ENCODE measurements at places on chromosomes 5 and 9.

GRCh38 chr5:139725073-139725830, 70.4 kb upstream of the PSD2 start:
- DNase-seq, result no peak

- DNase-seq, result no peak
Measured at GRCh38 chr9:126647585-126648411, 34.1 kb downstream of the LMX1B start.

DNA sequence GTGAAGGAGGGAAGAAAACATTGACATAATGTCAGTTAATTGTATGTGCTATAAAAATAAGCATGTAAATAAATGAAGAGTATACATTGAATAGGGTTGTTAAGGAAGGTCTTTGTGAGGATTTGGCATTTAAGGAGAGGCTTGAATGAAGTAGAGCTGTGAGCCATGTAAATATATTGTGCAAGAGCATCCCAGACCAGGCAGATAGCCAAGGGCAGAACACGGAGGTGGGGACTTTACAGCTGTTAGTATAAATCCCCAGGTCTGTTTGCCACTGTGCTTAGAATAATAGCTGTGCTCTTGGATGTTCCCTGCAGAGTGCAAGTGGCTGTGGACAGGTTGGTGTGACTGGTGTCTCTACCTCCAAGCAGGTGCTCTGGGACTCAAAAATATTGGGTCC, 211.7 kb downstream of the LRRC70 start:
- DNase-seq, result no peak

- DNase-seq, result no peak
Measured at GRCh38 chr5:119302916-119303897, 52.6 kb upstream of the TNFAIP8 start.

- no peak for DNase-seq
Measured at GRCh38 chr9:124343533-124344290, 71.5 kb downstream of the PSMB7 start.

- DNase-seq, result no peak
Measured at GRCh38 chr9:96620832-96621269, 1.2 kb upstream of the CDC14B start.

DNA sequence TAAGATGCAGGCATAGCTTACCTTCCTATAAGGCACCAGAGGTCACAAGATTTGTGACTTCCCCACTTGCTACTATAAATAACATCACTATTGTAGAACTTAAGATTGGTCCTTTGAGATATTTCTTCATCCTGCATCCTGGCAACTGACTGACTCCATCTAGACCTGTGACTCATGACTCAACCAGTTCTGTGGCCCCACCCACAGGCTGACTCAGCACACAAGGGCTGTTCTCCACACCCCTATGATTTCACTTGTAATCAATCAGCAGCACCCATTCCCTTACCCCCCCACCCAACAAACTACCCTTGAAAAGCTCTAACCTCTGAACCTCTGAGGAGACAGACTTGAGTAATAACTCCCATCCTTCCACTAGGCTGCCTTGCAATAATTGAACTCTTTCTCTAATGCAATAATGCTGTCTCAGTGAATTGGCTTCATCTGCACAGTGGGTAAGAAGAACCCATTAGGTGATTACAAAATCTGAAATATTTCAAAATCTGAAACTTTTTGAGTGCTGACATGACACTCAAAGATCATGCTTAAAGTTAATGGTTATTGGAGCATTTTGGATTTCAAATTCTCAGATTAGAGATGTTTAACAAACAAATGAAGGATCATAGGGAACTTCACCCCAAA, 296.7 kb downstream of the ARL15 start:
- no peak for DNase-seq

GRCh38 chr9:12737871-12738270, 36.9 kb upstream of the LURAP1L start:
- no peak for DNase-seq

- DNase-seq, result no peak
Measured at GRCh38 chr5:16819522-16820167, 116.4 kb downstream of the MYO10 start.

DNA sequence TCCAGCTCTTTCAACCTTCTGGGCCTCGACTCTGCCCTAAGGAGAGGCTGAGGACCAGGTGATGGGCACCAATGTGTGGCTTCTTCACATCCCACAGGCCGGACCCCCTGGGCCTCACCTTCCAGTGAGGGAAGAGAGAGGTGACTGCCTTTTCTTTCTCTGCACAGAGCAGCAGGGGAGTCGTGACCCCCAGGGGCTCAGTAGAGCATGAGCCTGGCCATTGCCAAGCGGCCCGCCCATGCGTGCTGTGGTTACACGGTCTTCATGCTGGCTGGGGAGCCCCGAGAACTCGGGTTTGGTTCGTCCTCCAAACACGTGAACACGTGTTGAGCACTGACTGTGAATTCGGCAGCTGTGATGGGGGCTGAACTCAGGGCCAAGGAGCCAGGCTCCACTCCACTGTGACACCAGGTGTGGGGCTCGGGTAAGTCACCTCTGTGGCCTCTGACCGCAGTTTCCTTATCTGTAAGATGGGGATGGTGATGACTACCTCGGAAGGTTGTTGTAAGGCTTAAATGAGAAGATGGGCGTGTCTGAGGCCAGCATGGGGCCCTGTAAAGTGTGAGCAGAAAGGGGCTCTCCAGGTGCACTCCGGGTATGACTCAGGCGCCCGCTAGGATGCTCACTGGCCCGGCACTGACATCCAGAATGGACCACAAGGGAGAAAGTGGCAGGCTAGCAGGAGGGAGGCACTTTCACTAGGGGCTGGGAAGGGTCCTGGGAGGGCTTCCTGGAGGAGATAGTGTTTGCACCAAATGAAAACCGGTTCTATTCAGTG, 13.4 kb upstream of the GRHPR start:
- DNase-seq, result no peak

DNA sequence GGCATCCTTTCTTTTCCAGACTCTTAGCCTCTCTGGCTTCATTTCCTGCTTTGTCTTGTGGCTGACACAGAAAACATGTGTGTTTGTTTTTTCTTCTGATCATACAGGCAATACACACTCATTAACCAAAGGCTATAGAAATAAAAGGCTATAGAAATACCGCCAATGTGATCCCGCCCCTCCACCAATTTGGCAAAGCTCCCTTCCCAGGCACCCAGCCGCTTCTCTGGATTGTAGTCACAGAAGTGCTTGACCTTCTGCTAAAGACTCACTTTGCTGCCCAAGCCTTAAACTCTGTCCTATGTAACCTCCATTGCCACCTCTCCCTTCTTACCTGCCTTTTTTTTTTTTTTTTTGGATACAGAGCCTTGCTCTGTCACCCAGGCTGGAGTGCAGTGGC, 5.3 kb downstream of the TXNDC15 start:
- DNase-seq, result no peak

DNA sequence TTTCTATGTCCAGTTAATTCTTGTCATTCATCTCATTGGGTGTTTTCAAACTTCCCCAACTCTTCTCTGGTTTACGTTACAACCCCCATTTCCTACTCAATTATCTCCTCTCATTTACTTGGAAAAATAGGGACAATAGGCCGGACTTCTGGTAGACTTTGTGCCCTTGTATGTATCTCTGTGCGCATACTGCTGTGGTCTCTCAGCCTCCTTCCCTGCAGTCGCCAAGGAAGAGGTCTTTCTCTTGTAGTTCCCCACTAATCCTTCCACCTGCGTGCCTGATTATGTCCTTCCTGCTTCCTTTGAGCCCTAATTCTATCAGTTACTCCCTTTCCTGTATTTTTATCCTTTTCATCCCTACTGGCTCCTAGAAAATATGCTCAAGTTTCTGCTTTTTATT, 176.3 kb downstream of the GDNF start:
- DNase-seq, result no peak

GRCh38 chr5:87340716-87341115, 72.0 kb downstream of the CCNH start:
- no peak for DNase-seq

DNA sequence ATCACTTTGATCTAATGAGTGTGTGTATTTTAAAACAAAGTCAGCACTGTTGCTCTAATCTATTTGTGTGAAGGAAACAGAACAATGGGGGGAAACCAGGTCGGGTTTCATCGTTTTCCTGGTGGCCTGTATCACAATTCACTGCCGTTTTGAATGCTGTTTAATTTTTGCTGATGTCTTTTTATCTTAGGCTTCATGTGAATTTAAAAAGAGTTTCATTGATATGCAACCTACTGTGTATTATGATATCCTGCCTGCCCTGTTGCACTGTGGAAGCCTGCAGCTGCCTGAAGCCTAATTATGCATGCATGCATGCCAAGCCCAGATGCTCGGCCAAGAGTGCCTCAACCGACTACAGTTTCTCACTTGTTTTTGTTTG, 307.5 kb downstream of the ZNF608 start:
- no peak for DNase-seq

DNA sequence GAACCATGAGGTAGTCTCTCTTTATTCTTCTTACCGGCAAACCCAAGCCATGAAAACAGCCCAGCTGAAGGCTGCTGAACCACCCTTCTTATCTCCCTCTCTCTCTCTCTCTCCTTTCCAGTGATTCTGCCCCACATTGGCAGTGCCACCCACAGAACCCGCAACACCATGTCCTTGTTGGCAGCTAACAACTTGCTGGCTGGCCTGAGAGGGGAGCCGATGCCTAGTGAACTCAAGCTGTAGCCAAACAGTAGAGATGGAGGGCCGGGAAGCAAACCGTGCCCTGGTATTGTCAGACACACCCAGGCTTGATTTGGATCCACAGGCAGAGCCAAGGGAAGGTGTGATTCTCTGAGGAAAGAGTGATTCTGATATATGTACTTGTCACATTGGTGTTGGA, 14.0 kb downstream of the GRHPR start:
- DNase-seq, result no peak

- DNase-seq, result no peak
Measured at GRCh38 chr9:124511891-124512805, 4.9 kb upstream of the NR5A1 start.

DNA sequence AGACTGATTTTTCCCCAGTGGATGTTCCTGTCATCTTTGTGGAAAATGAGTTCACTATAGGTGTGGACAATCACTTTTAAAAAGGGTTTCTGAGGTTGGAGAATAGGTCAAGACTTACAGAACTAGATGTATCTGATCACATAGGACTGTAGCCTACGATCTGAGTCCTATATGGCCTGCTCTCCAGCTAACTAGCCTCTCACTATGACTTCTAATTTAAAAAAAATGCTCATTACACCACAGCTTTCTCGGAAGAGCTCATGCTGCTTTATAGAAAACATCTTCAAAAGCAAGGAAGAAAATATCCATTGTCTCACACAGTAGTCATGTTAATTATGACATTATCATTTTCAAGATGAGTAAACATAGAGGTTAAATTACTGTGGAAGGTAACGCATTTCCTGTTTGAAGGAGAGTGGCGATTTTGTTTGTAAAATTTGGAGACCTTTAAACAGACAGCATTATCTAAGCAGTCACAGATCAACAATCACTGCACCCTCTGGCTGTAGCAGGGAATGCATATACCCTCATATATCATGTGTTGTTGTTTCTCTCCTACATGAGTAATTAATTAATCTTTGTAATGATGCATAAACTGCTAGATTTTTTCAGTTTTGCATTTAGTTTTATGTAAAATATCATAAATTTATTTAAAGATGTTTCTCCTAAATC, 573.7 kb downstream of the GABRG2 start:
- DNase-seq, result no peak

DNA sequence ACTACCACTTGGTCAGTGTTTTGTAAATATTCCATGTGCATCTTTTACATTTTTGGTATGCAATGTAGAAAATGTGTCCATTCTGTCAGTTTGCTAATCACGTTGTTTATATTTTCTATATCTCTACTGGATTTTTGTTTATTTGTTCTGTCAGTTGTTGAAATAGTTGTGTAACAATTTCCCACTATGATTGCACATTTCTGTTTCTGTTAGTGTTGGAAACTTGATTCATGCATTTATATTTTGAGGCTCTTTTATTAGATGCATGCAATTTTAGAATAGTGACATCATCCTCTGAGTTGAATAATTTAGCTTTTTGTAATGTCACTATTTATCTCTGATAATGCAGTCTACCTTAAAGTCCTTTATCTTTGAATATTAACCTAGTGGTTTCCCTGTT, 25.8 kb upstream of the LECT2 start:
- no peak for DNase-seq

GRCh38 chr5:141783005-141783946, 94.9 kb downstream of the PCDH1 start:
- no peak for DNase-seq

DNA sequence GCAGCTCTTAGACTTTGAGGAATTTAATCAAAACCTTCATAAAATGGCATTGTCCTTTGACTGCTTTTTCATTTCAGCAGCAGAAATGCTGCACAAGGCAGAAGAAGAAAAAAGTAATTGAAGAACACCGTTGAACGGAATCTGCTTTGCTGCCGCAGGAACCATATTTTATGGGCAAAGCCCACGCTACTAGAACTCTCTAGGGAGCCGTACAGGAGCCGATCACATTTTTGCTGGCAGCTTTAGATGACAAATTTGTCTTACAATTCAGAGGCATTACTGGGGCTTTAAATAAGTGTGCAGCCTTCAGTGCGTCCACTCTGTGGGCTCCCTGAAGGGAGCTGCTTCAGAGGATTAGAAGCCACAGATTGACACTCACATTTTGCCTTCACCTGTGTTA, 5.4 kb downstream of the CFAP90 start:
- DNase-seq, result no peak

- no peak for DNase-seq
Measured at GRCh38 chr9:87531370-87532295, 34.0 kb downstream of the DAPK1 start.

DNA sequence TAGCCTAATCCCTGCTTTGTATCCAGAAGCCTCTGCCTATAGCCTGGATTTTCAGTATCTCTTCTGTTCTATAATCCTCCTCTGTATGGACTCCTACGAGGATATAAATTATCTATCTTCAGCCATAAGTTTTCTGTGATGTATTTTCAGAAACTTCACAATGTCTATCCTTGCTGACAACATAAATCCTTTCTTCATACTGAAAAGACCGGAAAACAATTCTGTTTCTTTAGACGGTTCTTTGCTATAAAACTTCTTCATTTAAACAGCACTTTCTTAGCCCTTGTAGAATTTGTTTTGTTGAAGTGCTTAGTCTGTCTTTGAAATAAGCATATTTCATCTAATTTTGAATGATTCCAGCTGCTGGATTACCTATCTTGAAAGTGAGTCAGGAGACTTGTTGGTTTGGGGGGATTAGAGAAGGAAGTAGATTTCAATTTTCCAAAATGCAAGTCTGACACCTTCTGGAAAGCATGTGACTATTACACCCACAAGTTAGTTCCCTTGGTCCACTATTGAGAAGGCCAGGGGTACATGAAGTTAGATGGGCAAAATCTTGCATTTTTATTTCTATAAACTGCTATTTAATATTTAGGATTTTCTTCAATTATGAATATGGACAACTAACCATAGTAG, 96.3 kb upstream of the RANBP3L start:
- DNase-seq, result no peak

DNA sequence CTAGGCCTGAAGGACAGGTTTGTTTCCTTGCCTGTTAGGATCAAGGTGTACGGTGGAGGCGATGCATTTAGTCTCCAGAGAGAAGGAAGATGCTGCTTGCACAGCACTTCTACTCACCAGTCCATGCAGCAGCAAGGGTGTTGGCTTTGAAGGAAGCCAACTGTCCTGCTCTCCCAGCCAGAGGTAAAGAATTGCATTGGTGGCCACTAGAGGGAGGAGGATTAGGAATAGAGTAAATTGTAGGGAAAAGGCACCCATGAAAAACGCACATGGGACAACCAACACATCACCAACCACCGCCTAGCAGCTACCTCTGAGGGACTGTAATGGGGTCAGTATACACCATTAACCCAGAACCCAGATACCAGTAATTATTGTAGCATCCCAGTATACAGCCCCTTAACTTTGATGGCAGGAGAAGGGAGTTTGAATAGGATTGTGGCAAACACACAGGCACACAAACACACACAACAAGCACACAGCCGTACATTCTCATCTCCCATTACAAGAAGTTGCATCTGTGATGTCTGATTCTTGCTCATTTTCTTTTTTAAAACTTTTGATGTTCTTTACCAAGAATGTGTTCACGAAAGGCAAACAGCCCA, 267.7 kb downstream of the ADAMTS6 start:
- no peak for DNase-seq

All from C1 segment of cervical spinal cord (tissue), 14 donors.